SK-N-MC (cell line): ENCODE measurements at places on chromosomes 4 and X.

DNA sequence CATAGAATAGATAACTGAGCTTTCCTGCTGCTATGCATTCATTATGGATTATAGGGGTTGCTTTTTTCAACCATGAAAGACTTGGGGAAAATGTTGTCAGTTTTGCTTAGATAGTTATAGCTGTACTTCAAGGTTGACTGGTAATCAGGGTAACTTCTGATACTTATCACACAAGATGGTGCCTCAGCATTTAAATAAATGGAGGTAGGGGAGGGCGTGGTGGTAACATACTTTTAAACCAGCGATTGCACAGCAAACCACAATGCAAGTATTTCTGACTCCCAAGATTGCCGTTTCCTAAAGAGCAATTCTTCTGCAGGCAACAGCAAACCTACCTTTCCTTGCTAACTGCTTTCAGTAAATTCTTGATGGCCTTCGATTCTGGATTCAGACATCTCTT lies 1.3 kb downstream of the CXCL10 start:
- DNase-seq: no peak

GRCh38 chrX:41308884-41309647 lies 24.9 kb upstream of the DDX3X start:
- no peak for DNase-seq

DNA sequence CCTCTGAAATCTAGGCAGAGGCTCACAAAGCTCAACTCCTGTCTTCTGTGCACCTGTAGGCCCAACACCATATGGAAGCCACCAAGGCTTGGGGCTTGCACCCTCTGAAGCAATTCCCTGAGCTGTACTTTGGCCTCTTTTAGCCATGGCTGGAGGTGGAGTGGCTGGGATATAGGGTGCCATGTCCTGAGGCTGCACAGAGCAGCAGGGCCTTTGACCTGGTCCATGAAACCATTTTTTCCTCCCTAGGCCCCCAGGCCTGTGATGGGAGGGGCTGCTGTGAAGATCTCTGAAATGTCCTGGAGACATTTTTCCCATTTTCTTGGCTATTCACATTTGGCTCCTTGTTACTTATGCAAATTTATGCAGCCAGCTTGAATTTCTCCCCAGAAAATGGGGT lies 20.9 kb upstream of the COL25A1 start:
- no peak for DNase-seq

GRCh38 chr4:62030958-62031357 lies 830.8 kb downstream of the ADGRL3 start:
- DNase-seq: no peak

- no peak for DNase-seq
These were observed 14.6 kb downstream of the RAP2C start for GRCh38 chrX:132204629-132205028.
